ENCODE measurements at places on chromosomes 7 and 10.

GRCh38 chr7:105161366-105161765 lies 147.4 kb downstream of the KMT2E start:
- no peak for DNase-seq

- no peak for DNase-seq
These were observed 96.5 kb downstream of the BTRC start for GRCh38 chr10:101450277-101451080.

GRCh38 chr10:1360011-1360557 lies 303.9 kb downstream of the WDR37 start:
- no peak for DNase-seq

DNA sequence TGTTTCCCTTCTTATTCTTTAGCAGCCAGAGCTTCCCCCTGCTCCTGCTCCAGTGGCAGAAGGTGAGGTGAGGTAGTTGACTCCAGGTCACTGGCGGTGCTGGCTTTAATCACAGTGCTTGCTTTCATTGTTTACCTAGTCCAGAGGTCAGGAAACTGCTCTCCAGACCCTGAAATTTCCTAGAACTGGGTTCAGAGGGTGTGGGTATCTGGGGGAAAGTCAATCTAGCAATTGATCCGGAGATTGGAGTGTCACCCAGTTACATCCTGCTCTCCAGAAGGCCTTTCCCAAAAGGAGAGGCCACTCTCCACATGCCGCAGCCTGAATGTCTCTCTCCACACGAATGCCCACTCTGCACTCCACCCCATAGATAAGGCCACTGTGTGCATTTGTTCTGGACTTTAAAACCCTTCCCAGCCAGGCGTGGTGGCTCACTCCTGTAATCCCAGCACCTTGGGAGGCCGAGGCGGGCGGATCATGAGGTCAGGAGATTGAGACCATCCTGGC lies 2.1 kb upstream of the MBL2 start:
- DNase-seq: no peak

DNA sequence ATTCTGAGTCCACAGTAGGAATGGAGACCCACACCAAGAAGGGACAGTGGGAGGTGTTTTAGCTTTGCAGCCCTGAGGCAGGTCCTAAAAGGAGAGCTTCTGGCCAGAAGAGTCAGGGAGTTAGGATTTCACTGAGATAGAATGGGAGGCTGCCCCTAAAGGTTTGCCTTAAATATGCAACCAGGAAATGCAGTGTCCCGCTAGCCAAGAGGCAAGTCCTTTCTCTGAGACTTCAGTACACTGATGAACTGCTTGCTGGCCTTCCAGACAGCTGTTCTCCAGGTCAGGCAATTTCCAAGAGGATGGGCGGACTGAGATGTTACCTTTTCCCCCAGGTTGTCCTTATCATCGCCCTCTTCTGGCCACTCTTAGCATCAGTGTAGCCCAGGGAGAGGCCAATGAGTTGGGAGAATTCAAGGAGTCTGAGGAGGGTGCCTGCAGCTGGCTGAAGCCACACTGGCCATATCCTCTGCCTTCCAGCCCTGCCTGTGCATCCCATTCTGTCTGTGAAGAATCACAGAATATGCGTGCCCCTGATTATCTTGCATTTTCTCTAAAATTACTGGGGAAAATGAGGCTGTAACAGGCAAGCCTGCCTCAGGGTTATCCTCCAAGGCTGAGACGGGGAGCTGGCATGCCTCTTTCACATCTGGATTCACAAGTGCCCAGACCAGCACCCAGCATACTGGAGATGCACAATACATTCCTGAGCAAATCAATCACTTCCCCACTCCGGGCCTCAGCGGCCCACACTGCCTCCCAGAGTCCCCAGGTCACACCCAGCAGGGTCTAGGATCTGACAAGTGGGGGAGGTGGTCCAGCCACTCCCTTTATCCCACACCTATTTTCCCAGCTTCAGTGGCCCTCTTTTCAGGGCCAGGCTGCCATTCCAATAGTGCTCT lies 2.4 kb downstream of the TLL2 start:
- no peak for DNase-seq

- no peak for DNase-seq
These were observed 240.7 kb downstream of the COBL start for GRCh38 chr7:51075681-51076580.

DNA sequence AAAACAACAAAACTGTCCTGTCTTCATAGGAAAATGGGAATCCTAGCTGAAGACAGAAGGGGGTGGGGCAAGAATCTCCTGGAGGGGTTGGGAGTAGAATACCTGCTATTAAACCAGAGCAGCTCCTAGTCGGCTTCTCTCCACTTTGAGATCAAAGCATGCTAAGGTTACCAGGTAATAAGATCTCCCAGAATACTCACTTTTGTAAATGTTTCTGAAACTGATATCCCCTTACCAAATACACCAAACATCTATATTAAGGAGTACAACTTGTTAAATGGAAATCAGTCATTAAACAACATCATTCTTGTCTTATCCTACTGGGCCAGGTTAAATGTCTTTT lies 29.5 kb upstream of the DAGLB start:
- DNase-seq: no peak

- DNase-seq: no peak
These were observed 235.1 kb upstream of the CELF2 start for GRCh38 chr10:10782603-10783002.

- DNase-seq: no peak
These were observed 10.6 kb downstream of the ZYX start for GRCh38 chr7:143391462-143392404.

GRCh38 chr7:30553546-30553945 lies 41.1 kb upstream of the GARS1 start:
- no peak for DNase-seq
